Activated T-helper 1 cell treated with anti-CD3 and anti-CD28 coated beads, Interleukin-2, amount 50 U/mL, for 16 hours (primary cell): ENCODE measurements at places on chromosomes 7 and 10.

DNA sequence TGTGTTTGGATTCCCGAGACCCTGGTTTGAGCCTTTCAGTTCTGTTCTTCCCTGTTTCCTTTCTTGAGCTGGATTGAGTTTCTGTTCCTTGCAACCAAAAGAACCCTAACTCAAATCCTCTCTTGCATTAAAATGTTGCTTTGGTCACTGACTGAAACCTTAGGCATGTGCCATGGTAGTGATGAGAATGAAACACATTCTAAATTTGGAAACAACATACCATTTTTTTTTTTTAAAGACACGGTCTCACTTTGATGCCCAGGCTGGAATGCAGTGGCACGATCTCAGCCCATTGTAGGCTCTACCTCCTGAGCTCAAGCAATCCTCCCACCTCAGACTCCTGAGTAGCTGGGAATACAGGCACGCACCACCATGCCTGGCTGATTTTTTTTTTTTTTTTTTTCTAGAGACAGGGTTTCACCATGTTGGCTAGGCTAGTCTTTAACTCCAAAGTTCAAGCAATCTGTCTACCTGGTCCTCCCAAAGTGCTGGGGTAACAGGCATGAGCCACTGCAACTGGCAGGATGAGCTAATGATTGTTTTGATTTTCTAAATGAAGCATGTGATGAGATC is 8.4 kb downstream of the THAP5 start:
- no peak for DNase-seq

DNA sequence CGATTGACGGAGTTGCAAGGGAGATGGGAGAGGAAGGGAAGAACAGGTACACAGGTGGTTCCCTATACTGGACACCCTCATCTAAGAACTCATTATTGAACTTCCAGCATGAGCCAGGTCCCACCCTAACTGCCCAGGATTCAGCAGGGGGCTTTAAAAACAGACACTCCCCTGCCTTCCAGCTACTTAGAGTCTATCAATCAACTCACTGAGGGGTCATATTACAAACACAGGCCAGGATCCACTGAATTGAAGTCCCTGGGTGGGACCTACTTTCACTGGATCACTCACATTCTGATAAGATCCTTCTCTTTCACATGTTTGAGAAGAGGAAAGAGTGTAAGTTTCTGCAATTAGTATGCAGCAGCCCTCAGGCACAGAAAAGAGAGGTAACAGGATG is 92.8 kb downstream of the ITGA8 start:
- DNase-seq = no peak

- no peak for DNase-seq
These were observed 1.9 kb upstream of the ARL4A start for GRCh38 chr7:12685550-12685949.

DNA sequence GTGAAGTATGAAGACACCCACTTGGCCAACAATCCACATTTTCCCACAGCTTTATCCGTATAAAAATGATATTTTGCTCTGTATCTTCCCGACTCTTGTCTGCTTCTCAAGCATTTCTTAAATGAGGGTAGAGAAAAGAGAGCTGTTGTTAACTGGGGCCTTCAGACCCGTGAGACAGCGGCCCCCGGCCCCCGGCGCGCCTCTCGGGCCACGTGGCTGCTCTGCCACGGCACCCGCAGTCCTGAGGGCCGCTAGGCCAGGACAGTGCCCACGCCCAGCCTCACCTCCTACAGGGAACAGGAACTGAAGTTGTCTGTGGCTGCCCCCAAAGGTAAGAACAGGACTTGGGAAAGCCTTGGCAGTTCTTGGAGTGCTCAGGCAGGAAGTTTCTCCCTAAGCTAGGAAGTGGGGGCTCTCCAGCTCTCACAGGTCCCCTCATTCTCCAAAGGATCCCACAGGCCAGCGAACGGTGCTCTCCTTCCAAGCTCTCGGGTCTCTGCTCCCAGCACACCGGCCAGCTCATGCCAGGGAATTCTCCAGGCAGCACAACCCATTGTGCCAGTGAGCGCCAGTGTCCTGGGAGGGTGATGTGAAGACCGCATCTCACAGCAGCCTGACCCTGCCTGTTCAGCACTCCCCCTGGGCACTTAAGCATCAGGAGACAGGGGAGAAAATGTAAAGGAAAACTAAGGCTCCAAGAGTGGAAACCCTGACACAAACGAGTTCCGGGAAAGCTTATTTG is 230.3 kb upstream of the PFKP start:
- DNase-seq = no peak

GRCh38 chr10:68231817-68232251 is at the start of gene ATOH7:
Gene ATOH7, minus strand, starts transcription at chr10:68232113. Its CDS starts 436 bp downstream, at chr10:68231677.
- no peak for DNase-seq

DNA sequence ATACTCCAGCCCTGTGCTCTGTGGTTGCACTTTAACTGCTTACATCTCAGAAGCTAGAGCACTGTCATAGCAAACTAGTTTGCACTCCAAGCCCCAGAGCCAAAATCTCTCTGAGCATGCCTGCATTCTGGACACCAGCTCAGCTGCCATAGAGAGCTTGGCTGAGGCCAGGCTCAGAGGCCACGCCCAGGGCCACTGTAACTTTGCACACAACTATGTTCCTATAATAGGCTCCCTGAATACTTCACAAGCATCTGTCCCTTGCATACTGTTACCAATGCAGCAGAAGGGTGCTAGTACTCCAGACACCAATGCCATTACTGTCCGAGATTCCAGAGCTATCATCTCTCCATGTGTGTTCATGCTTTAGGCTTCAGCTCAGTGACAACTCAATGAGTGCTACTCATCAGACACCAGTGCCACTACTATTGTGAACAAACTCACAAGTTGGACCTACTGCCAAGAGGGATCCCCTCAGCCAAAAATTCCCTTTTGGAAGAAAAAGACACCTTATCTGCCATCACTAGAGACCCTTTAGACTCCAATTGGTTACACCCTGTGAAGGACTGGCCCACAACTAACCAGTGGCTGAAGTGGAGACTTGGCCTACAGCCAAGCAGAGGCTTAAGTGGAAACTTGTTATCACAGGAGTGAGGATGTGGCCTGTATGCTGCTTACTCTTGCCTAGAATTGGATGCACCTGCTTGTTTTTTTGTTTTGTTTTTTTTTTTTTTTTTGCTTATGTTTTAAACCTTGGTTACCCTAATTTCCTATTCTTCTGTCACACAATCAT is 211.6 kb upstream of the MAGI2 start:
- no peak for DNase-seq

DNA sequence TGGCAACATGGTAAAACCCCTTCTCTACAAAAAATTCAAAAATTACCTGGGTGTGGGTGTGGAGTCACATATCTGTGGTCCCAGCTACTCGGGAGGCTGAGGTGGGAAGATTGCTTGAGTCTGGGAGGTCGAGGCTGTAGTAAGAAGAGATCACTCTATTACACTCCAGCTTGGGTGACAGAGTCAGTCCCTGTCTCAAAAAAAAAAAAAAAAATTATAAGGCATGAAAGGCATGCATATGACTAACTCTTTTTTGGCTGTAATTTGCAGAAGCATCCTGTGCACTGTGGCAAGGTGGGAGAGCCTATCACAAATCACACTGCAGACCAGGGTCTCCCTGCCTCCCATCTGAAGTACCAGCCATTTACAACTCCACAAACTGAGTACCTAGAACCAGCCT is 14.1 kb upstream of the MYPN start:
- no peak for DNase-seq

DNA sequence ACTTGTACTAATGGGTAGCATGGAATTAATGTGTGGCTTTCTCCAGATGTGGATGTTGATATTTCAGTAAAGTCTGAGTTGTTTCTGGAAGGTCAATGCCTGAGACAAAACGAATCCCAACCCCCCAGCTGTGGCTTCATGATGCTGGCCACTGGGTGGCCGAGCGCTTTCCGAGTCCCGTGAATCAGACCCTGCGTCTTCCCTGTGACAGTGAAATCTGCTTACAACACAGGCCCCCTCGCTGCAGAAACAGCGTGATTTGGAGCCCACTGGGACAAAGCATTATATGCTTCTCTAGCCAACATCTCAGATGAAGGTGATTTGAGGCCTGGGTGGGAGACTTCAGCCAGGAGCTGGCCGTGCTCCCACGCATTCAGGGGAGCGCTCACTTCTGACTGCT is 124.7 kb downstream of the WDR37 start:
- DNase-seq = no peak

- DNase-seq = no peak
These were observed 13.0 kb downstream of the MRPS24 start for GRCh38 chr7:43856316-43856715.

DNA sequence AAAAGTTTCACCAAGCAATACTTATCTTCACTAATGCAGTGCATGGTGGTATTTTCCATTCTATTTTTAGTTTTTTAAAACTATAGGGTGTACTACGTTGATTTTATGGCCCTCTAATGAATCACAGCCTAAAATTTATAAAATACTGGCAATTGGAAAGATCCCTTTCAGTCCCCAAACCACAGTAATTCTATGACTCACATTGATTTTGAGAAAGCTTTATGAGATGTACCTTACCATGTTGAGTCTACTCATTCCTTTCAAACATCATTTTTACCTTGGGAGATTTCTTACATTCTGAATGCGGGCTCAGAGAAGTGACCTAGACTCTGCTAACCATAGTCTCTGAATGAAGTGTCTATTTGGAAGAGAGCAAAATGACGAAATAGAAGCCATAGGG is 141.6 kb downstream of the GPR85 start:
- DNase-seq = no peak

GRCh38 chr10:51838471-51838870 is 139.1 kb upstream of the CSTF2T start:
- no peak for DNase-seq

DNA sequence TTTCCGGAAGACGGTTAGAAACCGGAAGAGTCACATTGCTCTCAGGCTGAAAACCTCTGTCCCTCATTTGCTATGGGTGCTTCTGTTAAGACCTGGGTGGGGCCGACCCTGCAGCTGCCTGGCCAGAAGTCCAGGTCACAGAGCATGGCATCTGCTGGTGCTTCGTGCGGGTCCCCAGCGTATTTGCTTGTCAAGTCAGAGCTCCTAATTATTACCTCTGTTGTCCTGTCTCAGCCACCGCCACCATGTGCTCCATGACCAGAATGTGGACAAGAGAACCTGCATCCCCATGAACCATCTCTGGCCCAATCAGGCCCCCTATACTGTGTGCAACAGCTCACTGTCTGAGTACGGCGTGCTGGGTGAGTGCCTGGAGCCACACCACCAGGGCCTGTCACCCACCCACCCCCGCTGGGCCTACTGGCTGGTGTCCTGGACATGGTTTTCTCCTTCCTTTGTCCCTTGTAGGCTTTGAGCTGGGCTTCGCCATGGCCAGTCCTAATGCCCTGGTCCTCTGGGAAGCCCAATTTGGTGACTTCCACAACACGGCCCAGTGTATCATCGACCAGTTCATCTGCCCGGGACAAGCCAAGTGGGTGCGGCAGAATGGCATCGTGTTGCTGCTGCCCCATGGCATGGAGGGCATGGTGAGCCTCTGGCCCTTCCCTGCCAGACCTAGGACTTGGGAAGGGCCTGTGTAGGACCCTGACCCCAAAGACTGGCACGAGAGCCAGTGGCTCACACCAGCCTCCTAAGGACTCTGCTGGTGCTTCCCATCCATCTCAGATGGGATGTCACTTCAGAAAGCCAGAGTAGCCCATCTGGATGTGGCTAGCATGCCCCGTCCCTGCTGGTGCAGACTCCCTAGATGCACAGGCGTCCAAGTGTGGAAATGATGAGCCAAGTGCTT is 51.3 kb upstream of the ZMIZ2 start:
- no peak for DNase-seq

DNA sequence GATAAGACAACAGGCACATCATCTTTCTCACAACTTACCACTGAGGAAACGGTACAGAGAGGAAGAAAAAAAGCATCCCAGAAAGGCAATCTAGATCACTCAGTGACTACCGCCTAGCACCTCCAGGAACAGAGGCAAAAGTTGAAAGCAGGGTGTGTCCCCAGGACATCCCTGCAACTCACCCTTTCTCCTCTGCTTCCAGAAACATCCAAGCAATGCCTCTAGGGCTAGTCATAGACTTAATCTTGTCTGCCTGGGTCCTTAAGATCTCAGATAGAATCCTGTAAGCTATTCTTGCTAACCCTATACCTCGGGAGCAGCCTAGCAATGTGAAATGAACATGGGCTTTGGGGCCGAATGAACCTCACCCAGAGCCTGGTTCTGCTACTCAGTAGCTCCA is 18.8 kb upstream of the PDCD4 start:
- DNase-seq = no peak

DNA sequence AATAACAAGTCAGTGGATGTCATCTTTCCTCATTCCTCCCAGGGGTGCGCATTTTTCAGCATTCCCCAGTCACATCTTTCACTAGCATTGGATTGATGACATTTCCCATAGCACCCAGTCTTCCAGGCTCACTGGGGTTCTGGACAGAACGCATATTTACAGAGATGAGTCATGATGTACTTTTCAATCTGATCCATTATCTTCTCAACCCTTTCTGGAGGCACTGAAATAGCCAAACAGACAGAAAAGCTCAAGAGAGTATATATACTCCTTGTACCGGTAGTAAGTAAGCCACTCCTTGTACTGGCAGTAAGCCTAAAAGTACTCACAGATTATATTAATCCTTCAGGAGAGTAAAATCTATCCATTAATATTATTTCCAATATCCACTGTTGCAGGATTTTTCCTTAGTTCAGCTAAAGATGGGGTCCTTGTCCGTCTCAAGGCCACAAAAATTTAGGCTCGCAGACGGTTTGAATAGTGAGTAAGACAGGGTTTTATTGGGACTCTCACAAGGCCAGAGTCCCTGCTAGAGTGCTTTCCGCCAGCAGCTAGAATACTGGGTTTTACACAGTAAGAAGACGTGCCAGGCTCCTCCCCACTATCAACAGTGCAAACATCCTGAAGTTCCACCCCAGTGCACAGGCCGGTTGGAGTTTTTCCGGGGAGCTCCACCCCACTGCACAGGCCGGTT is 60.8 kb downstream of the MDH2 start:
- DNase-seq = no peak

DNA sequence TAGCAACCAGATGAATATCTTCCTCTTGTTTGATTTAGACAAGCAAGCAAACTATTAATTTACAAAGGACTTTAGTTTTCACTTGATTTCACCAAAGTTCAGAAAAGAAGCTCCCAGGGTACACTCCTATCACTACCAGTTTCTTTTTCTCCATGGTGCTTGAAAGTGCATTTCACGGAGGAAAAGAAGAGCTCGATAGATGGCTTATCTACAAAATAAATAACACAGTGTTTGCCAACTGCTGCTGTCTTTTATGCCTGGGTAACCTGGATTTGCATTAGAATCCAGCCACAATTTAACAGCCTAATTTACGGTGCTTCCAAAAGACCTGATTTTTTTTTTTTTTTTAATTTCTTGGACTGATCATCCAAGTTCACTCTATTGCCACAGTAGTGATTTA is 275.7 kb downstream of the GPR37 start:
- no peak for DNase-seq

GRCh38 chr7:79377097-79377496 is 76.4 kb downstream of the MAGI2 start:
- DNase-seq = no peak

DNA sequence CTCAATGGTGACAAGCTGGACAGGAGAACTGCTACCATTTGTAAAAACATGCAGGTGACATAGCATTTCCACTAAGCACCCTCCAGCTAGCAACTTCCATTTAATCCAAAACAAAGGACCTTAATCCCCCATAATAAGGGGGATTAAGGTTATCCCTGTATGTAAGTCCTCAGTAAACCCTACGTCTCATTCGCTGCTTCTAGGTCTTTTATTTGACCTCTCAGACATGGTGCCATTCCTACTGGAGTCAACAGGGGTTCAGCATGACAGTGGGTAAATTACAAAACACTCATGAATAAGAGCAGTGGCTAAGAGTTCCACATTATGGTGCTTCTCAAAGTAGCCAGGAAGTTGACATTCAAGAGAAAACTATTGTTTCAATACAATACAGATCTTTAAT is 121.8 kb upstream of the CAV2 start:
- no peak for DNase-seq
